Cortex of kidney (tissue), 1 donor: ENCODE measurements at places on chromosomes 1 and 21.

- DNase-seq = no peak
Observed at GRCh38 chr1:184368354-184368753, 18.5 kb upstream of the C1orf21 start.

GRCh38 chr21:33286600-33287456, 20.7 kb downstream of the IL10RB start:
- no peak for DNase-seq

- no peak for DNase-seq
Observed at GRCh38 chr1:247908766-247909165, 11.3 kb upstream of the OR2T8 start.

- DNase-seq = no peak
Observed at GRCh38 chr1:91526496-91526895, 25.8 kb downstream of the CDC7 start.

DNA sequence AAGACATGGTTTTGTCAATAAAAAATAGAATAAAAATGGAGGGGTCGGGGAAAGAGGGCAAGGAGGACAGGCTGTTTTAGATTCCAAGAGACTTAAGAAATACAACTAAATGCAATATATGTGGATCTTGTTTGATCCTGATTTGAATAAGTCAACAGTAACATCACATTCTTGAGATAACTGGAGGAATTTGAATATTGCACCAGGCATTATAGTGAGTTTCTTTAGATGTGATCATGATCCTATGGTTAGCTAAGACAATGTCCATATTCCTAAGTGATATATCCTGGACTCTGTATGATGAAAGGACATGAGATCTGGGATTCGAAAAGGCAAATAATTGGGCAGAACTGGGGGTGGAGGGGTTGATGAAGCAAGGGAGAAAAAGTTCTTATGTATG, 311.8 kb downstream of the PLPP3 start:
- no peak for DNase-seq

GRCh38 chr1:51557168-51557567, 38.1 kb upstream of the EPS15 start:
- DNase-seq = no peak

DNA sequence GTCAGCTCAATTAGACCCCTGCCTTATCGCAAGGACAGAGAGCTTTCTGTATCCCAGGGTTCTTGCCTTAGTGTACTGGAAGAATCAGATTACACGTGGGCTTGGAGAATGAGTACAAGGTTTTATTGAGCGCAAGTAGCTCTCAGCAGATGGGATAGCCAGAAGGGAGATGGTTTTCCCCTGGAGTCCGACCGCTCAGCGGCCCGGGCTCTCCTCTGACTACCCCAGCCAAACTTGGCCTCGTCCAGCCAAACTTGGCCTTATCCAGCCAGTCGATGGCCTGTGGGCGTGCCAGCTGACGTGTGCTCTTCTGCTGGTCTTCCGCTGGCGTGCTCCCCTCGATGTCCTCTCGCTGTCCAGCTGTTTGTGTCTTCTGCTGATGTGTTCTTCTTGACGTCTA, 136.9 kb downstream of the SYT14 start:
- DNase-seq = no peak

DNA sequence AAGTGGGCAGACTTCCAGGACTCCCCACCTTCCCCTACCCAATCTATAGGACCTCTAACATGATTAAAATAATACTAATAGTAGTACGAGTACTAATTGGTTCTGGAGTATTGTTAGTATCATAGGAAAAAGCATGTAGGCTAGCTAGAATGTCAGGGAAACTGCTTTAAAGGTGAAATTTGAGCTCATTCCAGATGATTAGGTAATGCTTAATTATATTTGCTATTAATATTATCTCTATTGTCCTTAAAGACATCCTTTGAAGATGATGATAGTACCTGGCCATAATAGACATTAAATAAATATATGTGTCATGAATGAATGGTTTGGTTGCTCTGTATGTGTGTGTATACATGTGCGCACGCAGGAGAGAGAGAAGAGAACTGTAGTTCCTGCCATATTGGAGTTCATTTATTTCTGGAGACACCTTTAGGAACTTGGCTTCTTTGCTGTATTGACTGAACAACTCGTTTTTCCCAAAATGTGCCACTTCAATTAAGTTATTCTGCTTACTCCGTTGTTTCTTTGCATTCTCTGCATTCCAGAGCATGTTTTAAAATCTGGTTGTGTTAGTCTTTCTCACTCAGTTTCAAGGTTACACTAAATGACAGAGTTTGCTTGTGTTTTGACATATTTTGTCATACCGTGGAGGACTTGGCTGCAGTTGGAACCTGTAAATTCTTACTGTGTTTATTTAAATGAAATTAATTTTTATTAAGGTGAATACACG, 117.1 kb downstream of the OSBPL9 start:
- DNase-seq = no peak

GRCh38 chr1:182476625-182477024, 26.7 kb downstream of the RGSL1 start:
- DNase-seq = no peak

DNA sequence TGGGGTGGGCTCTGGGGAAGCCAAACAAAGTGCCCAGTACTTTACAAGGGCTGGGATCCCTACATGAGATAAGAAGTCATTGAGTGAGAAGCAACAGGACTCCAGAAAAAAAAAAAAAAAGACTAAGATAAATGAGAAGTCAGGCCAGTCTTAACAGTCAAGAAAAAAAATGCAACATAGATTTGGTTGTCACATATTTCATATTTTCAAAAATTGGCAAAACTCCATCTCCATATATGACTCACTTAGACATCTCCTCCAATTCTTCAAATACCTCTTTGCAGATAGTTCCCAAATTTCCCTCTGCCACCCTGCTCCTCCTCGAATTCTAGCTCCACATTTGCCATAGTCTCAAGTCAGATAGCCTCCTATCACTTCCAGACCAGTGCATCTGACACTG, 20.9 kb upstream of the SIPA1L2 start:
- no peak for DNase-seq

- DNase-seq = no peak
Observed at GRCh38 chr1:204742676-204743251, 57.2 kb upstream of the LRRN2 start.

- DNase-seq = no peak
Observed at GRCh38 chr1:232904566-232904965, 45.8 kb upstream of the NTPCR start.

DNA sequence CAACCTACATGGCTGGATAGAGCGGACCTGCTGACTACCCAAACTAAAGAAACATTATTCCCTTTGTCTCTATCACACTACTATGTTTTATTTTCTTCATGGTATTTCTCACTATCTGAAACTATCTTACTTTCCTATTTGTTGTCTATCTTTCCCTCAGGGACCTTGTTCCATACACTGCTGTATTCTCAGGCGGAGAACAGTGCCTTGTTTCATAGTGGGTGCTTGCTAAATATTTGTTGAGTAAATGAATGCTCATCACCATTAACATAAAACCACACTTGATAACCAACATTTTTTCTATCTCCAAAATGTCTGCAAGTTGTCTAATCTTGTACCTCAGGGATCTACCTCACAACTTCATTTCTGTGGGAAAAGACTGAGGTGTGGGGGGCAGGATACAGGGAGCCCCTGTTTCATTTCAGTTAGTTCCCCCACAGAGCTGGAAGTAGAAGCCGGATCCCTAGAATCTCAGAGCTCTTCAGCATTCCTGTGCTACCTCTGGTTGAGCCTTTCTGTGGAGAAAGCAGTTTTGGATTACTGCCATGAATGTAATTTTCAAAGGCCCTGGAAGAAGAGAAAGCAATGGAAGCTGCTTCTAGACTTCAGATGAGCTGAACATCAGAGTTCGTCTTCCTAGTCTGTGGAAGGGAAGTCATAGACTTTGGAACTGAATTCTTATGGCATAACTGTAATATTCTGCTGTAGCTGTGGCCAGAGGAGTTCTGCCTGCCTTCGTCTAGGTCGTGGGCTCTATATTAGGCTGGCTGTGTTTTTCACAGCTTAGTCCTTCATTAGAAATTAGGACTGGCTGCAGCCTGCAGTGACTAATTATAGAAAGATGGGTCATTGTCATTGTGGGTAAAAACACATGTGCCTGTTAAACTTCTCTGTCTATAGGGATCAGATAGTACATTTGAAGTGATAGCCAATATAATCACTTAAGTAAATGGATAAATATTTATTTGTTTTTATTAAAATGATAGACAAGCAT, 293.2 kb upstream of the SGIP1 start:
- no peak for DNase-seq

DNA sequence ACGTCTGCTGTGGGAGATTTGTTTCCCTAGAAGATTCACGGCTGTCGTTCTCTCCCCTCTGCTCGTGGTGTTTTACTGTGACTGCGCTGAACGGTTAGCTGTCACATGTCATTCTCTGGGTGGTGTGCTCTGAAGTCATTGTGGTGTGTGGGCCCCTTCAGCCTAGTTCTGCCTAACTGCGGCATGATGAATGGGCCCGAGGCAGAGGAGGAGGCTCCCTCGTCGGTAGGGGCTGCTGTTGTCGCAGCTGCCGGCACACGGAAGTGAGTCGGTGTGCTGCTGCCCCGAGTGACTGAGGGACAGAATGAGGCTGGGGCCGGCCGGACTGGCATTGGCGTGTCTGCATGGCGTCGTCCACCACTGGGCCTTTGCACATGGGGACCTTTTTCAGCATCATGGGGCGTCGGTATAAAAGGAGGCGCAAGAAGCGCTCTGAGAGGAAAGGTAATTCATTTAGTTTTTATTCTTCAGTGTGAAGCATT, 77.9 kb downstream of the ADARB1 start:
- DNase-seq = no peak

DNA sequence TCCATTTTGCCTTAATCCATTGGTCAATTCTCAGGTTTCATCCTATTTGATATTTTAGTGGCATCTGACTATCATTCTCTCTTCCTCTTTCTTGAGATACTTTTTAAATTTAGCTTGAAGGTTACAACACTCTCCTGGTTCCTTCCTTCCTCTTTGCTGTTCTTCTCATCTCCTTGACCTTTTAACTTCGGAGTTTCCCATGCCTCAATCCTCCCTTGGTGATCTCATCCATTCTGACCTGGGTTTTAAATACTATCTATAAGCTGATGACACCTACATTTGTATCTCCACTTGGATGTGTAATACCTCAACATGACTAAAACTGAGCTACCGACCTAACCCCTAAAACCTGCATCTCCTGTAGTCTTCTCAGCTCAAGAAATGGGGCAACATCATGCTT, 4.8 kb upstream of the ZNF687 start:
- DNase-seq = no peak

DNA sequence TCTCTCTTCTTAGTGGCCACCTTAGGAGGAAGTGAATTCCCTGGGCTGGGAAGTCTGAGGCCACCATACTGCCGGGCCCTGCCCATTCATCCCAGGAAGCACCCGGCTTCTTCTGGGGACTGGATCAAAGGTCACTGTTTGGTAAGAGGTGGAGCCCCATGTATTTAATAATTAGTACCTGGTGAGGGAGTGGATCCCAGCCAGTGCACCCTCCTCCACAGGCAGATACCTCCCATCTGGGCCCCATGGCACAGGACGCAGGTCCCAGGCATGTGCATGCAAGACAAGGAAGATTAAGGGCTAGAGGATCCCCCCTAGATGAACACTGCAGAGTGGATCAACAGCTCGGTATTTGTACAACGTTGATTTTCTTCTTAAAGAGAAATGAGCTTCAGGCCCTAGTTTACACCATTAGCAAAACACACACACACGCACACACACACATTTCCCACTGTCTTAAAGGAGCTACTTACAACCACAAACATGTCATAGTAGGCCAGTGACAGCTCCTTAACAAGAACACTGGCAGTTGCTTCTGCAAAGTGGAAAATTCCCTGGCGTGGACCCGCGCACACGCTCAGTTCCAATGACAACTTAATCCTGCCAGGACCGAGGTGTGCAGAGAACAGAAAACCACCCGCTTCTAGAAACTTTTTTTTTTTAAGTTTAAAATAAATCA, 90.7 kb downstream of the MRPL37 start:
- DNase-seq = no peak

GRCh38 chr1:47656719-47657685, 219.2 kb downstream of the FOXD2 start:
- no peak for DNase-seq

GRCh38 chr21:21963911-21964310, 965.7 kb downstream of the NCAM2 start:
- DNase-seq = no peak

DNA sequence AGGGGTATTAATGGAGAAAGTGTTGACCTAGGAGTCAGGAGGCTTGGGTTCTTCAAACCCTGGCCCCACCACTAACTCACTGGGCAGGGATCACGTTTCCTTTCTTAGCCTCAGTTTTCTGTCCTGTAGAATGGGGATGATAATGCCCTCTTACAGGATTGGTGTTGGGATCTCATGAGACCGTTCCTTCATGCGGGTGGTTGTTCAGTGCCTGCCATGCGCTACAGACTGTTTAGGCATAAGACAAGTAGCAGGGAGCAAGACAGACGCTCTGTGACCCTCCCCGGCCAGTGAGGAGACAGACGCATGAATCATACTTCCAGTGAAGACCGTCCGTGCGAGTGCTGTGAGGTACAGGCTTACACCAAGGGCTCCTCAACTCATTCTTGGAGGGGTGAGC, 81.7 kb downstream of the MAN1C1 start:
- DNase-seq = no peak

DNA sequence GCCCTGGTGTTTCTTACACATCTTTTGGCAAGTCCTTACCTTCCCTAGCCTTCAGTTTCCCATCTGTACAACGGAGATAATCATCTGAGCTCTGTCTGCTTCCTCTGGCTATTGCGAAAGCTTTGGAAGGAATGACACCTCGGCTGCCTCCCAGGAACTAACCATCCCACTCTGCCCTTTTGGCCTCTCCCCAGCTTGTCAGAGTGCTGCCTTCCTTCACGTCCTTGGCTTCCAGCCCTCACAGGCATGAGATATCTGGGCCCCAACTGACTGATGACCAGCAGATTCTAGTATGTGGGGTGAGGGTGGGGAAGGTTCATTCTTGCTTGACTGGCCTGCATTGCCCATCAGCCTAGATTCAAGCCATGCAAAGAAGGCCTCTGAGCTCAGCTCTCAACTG, 253.1 kb upstream of the FGGY start:
- no peak for DNase-seq

GRCh38 chr1:40422630-40423263, 27.5 kb upstream of the ZFP69B start:
- no peak for DNase-seq

DNA sequence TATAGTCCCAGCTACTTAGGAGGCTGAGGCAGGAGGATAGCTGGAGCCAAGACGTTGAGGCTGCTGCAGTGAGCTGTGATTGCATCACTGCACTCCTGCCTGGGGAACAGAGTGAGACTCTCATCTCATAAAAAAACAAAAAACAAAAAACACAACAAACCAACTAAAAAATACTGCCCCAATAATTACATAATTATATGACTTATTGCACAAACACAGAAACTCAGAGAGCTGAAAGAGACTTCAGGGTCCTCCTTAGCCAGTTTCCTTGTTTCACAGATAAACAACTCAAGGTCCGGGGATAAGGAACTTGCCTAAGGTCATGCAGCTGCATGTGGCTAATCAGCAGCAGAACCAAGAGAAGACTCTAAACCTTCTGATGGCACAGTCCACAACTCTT, 11.9 kb downstream of the EXTL2 start:
- no peak for DNase-seq
